Sigmoid colon (tissue), 7 donors: ENCODE measurements at places on chromosomes 3 and 15. TPM values are rescaled to one million over a fixed set of nuclear protein-coding genes. Genes with fewer than 3 reads are reported as not detected.

DNA sequence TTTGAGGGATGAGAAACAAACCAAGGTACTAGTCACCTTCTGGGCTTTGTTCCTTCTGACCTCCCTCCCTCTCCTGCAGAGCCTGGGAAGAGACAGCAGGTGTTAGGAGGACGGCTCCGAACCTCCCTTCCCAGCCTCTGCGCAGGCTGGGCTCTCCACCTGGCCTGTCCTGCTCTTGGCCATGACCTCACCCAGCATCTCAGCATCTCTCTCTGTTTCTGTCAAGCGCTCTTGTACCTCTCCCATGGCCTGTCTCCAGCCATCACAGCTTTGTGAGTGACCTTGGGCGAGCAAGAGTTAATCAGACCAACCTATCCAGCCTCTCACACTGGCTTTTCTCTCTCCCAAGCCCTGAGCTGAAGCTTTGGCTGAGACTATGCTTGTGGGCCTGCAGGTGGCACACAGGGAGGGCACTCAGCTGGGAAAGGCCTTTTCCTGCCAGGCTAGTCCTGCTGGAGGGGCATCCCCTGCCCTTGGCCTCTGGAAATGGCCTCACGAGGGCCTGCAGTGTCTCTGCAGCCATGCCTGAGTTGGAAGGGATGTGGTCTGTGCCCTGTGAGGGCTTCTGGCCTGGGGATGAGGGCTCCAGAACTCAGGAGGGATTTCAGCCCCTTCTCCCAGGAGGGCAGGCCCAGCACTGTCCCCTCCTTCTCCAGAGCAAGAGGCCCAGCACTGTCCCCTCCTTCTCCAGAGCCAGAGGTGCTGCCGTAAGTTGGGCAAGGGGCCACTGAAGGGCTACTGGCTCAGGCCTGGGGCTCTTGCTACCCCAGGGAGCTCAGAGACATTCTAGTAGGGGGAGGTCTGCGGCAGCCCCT is 2.1 kb downstream of the CHST13 start:
- peak; percentile 24 for DNase-seq

DNA sequence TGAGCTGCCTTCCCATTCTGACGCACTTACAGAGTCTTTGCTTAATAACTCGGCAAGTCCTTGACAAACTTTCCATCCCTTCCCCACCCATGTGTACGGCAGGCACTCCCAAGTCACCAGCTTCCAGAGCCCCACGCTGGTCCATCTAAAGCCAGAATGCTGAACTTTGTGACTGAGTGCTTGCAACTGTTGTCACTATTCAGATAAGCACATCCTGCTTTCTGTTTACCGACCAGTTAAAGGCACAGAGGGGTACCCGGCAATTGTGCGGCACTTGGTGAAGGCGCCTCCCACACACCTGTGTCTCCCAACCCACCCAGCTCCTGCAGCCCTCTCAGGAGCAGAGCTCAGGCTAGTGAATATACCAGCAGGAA is 430.6 kb downstream of the FOXP1 start:
- no peak for DNase-seq

DNA sequence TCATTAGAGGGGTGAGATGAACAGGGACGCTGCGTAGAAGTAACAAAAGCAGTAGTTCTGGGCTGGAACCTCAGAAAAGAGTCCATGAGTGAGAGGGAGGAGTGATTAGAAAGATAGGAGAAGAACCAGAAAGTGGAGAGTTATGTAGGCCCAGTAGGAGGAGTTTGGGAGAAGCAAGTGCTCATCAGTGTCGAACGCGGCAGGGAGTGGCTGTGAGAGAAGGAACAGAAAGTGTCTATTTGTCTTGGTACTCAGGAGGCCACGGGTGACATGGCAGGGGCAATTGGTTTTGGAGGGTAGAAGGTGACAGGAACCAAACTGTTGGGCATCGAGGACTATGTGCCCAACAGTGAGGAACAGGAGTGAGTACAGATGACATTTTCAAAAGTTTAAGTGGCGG is 1.3 kb upstream of the INSYN1 start:
- no peak for DNase-seq

- DNase-seq: no peak
Measured at GRCh38 chr3:168973206-168973605, 690.3 kb downstream of the MECOM start.

GRCh38 chr15:51668446-51668845 is 12.9 kb upstream of the SCG3 start:
- DNase-seq: no peak

RBP2 gene
- not detected for total RNA-seq

GRCh38 chr3:72018343-72018984 is 233.5 kb upstream of the PROK2 start:
- DNase-seq: no peak

GRCh38 chr15:98651036-98651481 is 2.7 kb downstream of the IGF1R start:
- no peak for DNase-seq

DNA sequence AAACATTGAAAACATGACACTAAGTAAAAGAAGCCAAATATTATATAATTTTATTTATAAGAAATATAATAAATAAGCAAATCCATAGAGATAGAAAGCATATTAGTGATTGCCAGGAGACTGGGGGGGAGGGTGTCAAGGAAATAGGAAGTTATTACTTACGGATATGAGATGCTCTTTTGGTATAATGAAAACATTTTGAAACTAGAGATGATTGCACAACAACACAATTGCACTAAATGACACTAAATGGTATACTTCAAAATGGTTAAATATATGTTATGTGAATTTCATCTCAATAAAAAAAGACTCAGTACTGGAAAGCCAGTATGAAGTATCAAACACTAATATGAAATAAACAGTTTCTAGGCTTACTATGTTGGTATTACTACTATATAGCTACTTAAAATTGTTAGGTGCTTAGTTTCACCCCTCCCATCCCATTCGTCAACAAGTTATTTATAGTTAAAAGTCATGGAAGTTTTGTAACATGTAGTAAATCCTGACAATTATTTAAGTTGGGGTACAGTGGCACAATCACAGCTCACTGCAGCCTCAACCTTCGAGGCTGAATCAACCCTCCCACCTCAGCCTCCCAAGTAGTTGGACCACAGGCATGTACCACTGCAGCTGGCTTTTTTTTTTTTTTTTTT is 43.7 kb downstream of the STAG1 start:
- no peak for DNase-seq

- no peak for DNase-seq
Measured at GRCh38 chr3:274927-275326, 78.4 kb downstream of the CHL1 start.

CYP19A1 gene
- total RNA-seq: not detected

DNA sequence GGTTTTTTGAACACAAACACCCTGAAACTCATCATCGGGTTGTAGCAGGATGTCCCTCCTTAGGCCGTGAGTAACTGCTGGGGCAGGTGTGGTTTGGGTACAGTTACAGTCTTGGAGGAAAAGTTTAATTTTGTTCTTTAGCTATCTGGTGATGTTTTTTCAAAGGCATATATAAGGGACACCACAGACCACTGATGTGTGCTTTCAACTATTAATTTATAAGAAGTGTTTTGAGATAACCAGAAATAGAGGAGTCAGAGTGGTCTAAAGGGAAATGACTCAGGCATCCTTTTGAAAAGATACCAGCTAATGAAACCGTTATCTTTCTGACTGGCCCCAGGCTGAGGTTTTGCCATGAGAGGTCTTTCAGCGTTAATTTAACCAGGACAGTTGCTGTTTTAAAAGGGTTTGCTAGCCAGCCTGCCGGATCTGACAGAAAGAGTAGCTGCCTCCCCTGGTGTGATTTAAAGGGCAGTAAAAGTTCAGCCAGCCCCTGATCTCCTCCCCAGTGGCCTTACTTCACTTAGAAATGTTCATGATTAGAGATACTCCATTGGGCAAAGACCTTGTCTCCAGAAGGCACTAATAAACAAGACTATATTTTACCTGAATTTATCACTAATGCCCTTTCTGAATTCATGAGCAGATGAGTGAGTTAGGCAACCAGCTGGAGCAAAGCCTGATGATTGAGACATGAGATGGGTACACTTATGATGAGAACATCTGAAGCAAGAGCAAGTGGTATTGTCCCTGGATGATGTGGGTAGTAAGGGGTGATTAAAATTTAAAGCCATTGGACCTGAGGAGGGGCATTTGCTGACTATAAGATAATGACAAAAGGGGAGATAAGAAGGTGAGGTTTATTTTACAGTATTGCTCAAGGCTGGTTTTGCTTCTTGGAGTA is 482.5 kb upstream of the TBL1XR1 start:
- no peak for DNase-seq

- DNase-seq: no peak
Measured at GRCh38 chr3:172087198-172087597, 47.8 kb downstream of the FNDC3B start.

PDHB gene
- 100 TPM for total RNA-seq

GRCh38 chr3:16978234-16978920 is 93.6 kb downstream of the PLCL2 start:
- DNase-seq: no peak

DNA sequence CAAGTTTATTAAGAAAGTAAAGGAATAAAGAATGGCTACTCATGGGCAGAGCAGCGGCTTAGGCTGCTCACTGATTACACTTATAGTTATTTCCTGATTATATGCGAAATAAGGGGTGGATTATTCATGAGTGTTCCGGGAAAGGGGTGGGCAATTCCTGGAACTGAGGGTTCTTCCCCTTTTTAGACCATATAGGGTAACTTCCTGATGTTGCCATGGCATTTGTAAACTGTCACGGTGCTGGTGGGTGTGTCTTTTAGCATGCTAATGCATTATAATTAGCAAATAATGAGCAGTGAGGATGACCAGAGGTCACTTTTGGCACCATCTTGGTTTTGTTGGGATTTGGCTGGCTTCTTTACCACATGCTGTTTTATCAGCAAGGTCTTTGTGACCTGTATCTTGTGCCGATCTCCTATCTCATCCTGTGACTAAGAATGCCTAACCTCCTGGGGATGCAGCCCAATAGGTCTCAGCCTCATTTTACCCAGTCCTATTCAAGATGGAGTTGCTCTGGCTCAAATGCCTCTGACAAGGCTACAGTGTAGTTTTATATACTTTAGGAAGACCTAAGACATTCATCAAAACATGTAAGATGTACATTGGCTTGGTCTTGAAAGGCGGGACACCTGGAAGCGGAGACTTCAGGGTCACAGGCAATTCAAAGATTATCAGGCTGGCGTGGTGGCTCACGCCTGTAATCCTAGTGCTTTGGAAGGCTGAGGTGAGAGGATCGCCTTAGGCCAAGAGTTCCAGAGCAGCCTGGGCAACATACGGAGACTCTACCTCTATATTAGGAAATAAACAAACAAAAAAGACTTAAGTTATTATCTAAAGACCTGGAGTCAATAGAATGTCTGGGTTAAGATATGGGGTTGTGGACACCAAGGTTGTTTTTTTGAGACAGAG is 3.2 kb upstream of the BLOC1S6 start:
- no peak for DNase-seq

- DNase-seq: no peak
Measured at GRCh38 chr15:91826443-91826842, 27.1 kb upstream of the SLCO3A1 start.

- DNase-seq: no peak
Measured at GRCh38 chr3:36714343-36715086, 49.8 kb downstream of the DCLK3 start.

GRCh38 chr15:79406210-79406609 is 25.9 kb upstream of the MINAR1 start:
- DNase-seq: no peak

RASGRP1 gene
- total RNA-seq: 0.71 TPM

IQCF5 gene
- not detected for total RNA-seq

NPAP1 gene
- 0.41 TPM for total RNA-seq

DNA sequence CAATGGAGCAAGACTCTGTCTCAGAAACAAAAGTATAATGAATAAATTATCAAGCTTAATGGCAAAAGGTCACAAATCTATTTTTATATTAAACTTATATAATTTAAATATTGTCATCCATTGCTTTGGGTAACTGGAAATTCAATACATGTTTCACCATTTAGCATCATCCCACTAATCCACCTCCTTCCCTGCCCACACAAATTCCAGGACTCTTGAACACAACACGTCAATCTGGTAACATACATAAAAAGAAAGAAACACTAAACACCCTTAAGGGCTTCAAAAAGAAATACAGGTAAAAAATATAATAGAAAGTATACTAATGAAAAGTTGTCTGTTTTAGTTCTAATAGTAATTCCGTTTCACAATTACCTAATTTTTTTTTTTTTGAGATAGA is 149.4 kb downstream of the STAG1 start:
- DNase-seq: no peak

DNA sequence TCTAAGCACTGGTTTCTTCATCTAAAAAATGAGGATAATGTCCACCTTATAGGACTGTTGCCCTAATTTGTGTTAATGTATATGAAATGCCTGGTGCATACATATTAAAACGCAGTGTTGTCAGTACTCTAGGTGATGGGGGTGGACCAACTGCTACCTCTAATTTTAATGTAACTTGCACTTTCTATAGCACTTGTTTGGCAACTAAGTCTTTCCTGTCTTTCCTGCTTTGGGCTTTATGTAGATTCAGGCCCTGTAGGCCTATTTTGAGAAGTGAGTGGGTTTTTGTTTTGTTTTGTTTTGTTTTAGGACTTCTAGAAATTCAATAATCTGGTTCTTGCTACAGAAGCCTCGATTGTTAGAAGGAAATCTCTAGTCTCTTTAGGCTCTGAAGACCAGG is 21.2 kb downstream of the SLC7A14 start:
- no peak for DNase-seq

DNA sequence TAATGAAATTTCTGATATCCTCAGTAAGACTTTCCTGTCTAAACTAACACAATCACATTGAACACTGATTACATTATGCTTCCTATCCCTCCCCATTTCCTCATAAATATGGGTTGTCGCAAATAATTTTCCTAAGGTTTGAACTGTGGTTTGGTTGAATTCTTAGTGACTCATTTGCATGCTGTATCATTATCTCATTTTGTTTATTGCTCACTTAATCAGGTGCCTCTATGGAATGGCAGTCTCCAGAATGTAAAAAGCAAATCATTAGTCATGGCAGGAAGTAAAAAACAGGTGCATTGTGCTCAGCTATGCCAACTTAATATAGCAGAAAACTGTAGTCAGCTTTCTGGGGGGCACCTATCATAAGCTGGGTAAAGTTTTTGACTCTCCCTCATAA is 216.0 kb upstream of the ZBTB20 start:
- DNase-seq: no peak

PLCD1 gene
- total RNA-seq: 10.3 TPM

DNA sequence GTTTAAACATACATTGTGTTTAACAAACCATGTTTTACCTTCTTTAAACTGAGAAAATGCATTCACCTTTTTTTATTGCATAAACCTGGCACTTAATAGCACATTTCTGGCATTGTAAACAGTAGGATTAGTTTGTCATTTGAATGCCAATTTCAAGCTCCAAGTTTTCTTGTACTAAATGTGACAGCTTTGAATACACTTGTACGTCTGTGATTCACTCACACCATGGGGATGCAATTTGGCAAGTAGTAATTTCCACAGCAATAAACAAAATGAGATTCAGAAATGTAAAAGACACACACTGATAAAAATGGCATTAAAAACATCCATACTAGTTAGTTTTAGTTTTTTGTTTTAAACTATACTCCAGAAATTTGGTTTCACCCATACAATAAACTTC is 598.9 kb downstream of the SI start:
- no peak for DNase-seq
